ENCODE measurements at places on chromosomes 6 and 20. TPM values are rescaled to one million over a fixed set of nuclear protein-coding genes. Genes with fewer than 3 reads are reported as not detected.

DBNDD2 gene
- total RNA-seq = 18.1 TPM

LGSN gene
- not detected for total RNA-seq

KCNB1 gene
- 0.31 TPM for total RNA-seq

DNA sequence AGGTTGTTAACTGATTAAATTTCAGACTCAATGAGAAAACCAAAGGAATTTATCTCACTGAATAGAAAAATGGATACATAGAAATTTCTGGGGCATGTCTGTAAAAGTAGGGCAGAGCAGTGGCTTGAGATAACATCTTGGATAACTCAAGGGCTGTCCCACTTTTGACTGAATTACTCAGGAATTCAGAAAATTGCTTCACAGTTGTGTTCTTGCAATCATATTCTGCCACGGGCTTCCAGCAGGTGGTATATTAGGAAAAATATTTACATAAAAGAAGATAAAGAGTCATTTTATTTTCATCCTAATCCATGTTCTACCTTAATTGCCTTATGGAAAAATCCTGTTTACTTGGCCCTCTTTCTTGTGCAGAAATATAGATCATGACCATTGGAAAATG is 156.4 kb upstream of the AKIRIN2 start:
- no peaks in the 10 kb centered on the region for H3K36me3 ChIP-seq
- H3K27ac ChIP-seq = no peak overlapping the region
- DNase-seq = no peak

GRCh38 chr20:1484438-1485116 is 6.6 kb downstream of the SIRPB2 start:
- no peaks in the 10 kb centered on the region for H3K4me1 ChIP-seq
- H3K27me3 ChIP-seq = no peaks in the 10 kb centered on the region
- DNase-seq = no peak

GRCh38 chr6:31586008-31586407 is at the start of gene LST1:
TSS of gene LST1 (plus strand) at chr6:31586277. CDS start at chr6:31587300, 1,023 bp downstream.
- no peaks in the 10 kb centered on the region for H3K36me3 ChIP-seq
- H3K4me1 ChIP-seq = peaks cover 6% of the 10 kb centered on the region
- no peaks in the 10 kb centered on the region for H3K27me3 ChIP-seq
- DNase-seq = no peak
- H3K4me3 ChIP-seq = no peak within 1 kb of the TSS
- no peak within 1 kb of the TSS for H3K27ac ChIP-seq

DNA sequence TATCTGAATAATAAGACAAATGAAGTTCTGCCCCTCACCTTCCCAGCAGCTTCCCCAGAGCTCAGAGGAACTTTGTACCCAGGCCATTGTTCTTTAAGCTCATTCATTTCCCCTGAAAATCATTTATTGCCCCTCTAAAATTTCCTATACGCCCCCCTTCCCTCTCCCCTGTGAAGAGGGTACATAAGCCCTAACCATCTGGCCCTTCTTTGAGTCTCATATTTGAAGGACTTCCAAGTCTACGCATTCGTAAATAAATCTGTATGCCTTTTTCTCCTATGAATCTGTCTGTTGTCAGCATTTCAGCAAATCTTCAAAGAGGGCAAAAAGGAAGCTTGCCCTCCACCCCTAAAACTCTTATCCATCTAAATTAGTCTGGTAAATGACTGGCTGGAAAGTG is 73.1 kb upstream of the DST start:
- no peak overlapping the region for H3K4me3 ChIP-seq
- H3K27ac ChIP-seq = no peak overlapping the region
- H3K4me1 ChIP-seq = no peaks in the 10 kb centered on the region
- DNase-seq = no peak

- H3K27me3 ChIP-seq = no peaks in the 10 kb centered on the region
- no peak for DNase-seq
- peaks cover 13% of the 10 kb centered on the region for H3K4me1 ChIP-seq
- H3K27ac ChIP-seq = no peak overlapping the region
- H3K36me3 ChIP-seq = no peaks in the 10 kb centered on the region
Observed at GRCh38 chr6:131431718-131432117, 141.3 kb upstream of the ARG1 start.

GRCh38 chr20:2599288-2600006 is 53.0 kb upstream of the NOP56 start:
- DNase-seq = no peak
- H3K4me1 ChIP-seq = no peaks in the 10 kb centered on the region
- H3K36me3 ChIP-seq = no peaks in the 10 kb centered on the region
- no peak overlapping the region for H3K4me3 ChIP-seq

DNA sequence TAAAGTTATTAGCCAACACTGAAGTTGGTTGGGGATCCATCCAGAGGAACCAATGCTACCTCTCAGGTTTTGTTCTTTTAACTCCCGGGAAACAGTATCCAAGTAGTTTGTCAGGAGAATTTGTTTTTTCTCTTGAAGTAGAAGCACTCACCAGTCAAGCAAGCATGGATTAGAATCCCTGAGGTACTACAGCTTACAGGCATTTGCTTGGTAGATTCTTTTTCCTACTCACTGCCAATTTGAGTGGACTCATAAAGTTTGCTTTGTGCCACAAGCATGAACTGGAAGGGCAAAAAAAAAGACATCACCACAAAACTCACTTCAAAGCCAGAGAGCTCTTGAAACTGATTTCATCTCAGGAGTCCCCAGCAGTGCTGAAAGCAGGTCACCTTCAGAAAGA is 167.4 kb downstream of the MBOAT1 start:
- H3K4me3 ChIP-seq = no peak overlapping the region
- no peaks in the 10 kb centered on the region for H3K36me3 ChIP-seq
- no peak for DNase-seq
- no peaks in the 10 kb centered on the region for H3K4me1 ChIP-seq

DNA sequence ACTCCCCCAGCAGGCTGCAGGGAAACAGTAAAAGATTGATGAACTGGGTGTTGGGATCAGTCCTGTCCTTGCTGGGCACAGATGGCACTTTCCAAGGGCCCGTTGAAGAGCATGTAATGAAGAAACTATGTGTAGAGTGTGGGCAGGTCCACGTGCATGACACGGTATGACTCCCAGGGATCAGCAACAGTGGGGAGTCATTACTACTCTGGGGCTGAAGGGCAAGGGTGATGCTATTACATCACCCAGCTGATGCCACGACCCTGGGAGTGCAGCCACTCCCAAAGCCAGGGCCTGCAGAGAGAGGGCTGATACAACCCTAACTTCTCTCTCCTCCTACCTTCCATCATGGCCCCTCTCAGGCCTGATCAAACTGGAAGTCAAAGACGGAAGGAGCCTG is 20.1 kb downstream of the KCNK17 start:
- no peaks in the 10 kb centered on the region for H3K27me3 ChIP-seq
- H3K4me1 ChIP-seq = no peaks in the 10 kb centered on the region

- H3K36me3 ChIP-seq = no peaks in the 10 kb centered on the region
- H3K27me3 ChIP-seq = no peaks in the 10 kb centered on the region
- H3K4me1 ChIP-seq = no peaks in the 10 kb centered on the region
- H3K27ac ChIP-seq = no peak overlapping the region
- no peak for DNase-seq
Observed at GRCh38 chr6:133359256-133359655, 118.1 kb downstream of the EYA4 start.

DNA sequence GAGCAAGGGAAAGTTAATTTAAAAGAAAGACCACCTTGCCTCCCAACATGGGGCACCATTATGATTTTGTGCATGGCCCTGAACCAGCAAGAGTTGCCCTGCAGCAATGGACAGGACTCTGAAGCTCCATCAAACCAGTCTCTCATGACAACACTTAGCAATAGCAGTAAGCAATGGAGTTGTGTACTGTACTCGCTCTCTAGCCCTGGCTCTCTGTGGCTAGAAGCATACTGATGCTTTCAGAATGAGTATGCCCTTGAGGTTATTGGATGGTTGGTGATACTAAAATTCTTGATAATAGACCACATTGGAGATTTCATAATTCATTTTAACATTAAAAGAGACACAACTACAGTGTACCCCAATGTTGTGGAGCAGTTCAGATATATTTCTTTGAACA is 23.2 kb upstream of the LMBRD1 start:
- no peaks in the 10 kb centered on the region for H3K36me3 ChIP-seq
- H3K27ac ChIP-seq = peak overlapping the region; percentile 38
- peaks cover 25% of the 10 kb centered on the region for H3K4me1 ChIP-seq
- no peaks in the 10 kb centered on the region for H3K27me3 ChIP-seq
- no peak for DNase-seq

DNA sequence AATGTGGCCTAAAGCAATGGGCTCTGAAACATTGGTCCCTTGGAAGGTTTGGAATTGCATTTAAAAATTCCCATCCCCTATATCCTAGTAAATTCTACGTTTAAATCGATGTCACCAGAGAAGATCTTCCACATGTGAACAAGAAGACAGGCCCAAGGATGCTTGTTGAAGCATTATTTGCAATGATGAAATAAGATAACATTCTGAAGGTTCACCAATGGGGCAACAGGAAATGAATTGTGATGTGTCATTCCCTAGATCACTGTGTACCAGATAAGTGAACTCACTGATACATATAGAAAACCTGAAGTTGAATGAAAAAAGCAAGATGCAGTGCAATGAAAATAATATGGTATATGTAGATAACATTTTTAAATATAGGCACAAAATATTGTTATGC is 464.3 kb upstream of the BTBD3 start:
- H3K4me1 ChIP-seq = no peaks in the 10 kb centered on the region
- no peak for DNase-seq
- H3K27me3 ChIP-seq = no peaks in the 10 kb centered on the region
- no peaks in the 10 kb centered on the region for H3K36me3 ChIP-seq
